ENCODE measurements at places on chromosomes 5 and 9. TPM values are rescaled to one million over a fixed set of nuclear protein-coding genes. Genes with fewer than 3 reads are reported as not detected.

PCA3 gene
- not detected for total RNA-seq

DNA sequence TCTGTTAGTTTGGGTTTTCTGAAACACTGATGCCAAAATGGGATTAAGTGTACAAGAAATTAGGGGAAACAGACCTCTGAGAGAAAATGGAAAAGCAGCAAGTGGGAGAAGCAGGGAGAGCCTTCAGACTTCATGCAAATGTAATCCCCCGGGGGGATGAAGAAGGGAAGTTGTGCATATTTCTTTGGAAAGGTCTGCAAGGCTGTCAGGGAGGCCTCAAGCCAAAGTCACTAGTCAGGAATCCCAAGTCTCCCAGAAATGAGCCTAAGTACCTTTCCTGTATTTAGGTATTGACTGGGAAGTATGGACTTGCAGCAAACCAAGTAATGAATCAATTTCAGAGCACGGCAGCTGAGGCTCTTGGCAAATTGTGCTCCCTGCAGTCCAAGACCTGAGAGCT lies 2.2 kb downstream of the FTMT start:
- no peaks in the 10 kb centered on the region for H3K27me3 ChIP-seq
- H3K36me3 ChIP-seq = no peaks in the 10 kb centered on the region
- H3K4me3 ChIP-seq = no peak overlapping the region
- H3K4me1 ChIP-seq = no peaks in the 10 kb centered on the region

DNA sequence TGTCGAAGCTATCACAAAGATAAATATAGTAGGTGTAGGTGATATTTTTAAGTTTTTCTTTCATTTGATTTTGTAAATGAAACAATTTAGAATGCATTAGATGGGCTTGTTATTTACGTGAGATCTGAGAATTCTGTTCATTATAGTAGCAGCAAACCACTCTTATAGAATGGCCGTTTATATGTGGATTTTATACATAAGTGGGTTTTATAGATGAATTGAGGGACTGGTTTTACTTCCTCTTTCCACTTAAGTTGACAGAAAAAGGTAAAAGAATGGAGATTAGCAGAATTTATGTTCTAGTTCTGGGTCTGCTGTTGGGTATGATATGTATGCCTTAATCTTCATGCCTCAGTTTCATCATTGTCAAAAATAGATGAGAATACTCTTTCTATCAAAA lies 5.6 kb downstream of the RMI1 start:
- H3K27ac ChIP-seq = no peak overlapping the region
- no peak overlapping the region for H3K4me3 ChIP-seq

BHMT2 gene
- total RNA-seq = not detected

- no peak overlapping the region for H3K27ac ChIP-seq
- H3K36me3 ChIP-seq = no peaks in the 10 kb centered on the region
- peaks cover 5% of the 10 kb centered on the region for H3K27me3 ChIP-seq
- DNase-seq = no peak
- peaks cover 10% of the 10 kb centered on the region for H3K4me1 ChIP-seq
Measured at GRCh38 chr5:79133121-79133656, 21.6 kb downstream of the BHMT start.

- DNase-seq = peak; percentile 27
- H3K27ac ChIP-seq = peak within 1 kb of the TSS; percentile 82
- H3K4me3 ChIP-seq = peak within 1 kb of the TSS; percentile 85
- peaks cover 16% of the 10 kb centered on the region for H3K36me3 ChIP-seq
- peaks cover 35% of the 10 kb centered on the region for H3K4me1 ChIP-seq
- H3K27me3 ChIP-seq = peaks cover 2% of the 10 kb centered on the region
Measured at GRCh38 chr5:52989025-52989780, at the start of gene ITGA2. Gene ITGA2 (plus strand): TSS chr5:52989352. CDS start chr5:52989469, 117 bp downstream.

DNA sequence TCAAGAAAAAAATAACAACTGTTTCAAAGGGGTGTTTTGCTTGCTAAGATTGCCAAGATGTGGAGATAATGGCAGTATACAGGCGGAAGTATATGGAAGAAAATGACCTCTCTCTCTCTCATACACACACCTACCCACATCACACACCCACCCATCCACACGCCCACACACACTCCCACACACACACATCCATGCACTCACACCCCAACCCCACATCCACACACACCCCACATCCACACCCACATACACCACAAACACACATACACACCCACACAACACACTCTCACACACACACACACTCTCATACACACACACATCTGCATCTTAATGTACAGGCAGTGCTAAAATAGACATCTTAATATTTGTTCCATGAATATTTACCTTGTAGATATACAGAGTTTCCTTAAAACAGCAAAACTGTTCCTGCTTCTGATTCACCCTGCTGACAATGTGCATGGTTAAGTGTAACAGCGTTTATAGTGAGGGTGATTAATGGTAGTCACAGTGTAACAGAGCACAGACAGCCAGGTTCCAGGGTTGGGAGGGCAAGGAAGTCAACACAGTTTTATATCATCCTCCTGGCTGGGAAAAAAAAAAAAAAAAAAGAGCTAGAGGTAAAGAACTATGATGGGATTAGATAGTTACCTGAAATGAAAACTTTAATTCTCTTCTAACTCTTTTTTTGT lies 8.3 kb downstream of the BHMT2 start:
- peak overlapping the region; percentile 14 for H3K27ac ChIP-seq
- H3K27me3 ChIP-seq = peaks cover 15% of the 10 kb centered on the region
- DNase-seq = no peak
- H3K4me3 ChIP-seq = no peak overlapping the region
- peaks cover 6% of the 10 kb centered on the region for H3K4me1 ChIP-seq

- H3K27ac ChIP-seq = no peak overlapping the region
- H3K36me3 ChIP-seq = no peaks in the 10 kb centered on the region
- H3K4me3 ChIP-seq = no peak overlapping the region
- DNase-seq = no peak
Measured at GRCh38 chr5:136084698-136085097, 47.9 kb upstream of the SMAD5 start.

DNA sequence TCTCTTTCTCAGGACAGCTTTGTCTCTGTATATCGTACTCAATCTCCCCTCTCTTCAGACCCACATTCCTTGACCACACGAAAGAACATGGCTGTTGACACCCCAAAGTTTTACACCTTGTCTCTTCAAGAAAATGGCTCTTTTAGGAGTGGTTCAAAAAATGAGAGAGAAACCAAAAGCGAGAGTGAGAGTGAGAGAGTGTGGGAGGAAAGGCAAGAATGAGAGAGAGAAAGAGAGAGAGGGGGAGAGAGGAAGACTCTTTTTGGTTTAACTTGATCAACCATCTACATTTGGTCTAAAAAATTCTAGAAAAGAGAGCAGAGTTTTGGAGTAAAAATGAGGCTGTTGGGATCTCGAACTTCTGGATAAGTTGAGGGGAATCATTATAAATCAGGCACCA lies 581.8 kb upstream of the WWC1 start:
- DNase-seq = no peak
- no peaks in the 10 kb centered on the region for H3K27me3 ChIP-seq
- H3K4me1 ChIP-seq = no peaks in the 10 kb centered on the region
- no peak overlapping the region for H3K4me3 ChIP-seq
- H3K36me3 ChIP-seq = no peaks in the 10 kb centered on the region

GRCh38 chr5:113435575-113435974 lies 786 bp upstream of the TSSK1B start:
- no peak for DNase-seq
- H3K27ac ChIP-seq = no peak overlapping the region
- H3K4me3 ChIP-seq = no peak overlapping the region
- no peaks in the 10 kb centered on the region for H3K36me3 ChIP-seq
- H3K27me3 ChIP-seq = peaks cover 12% of the 10 kb centered on the region

- H3K36me3 ChIP-seq = peaks cover 20% of the 10 kb centered on the region
Measured at GRCh38 chr9:107336718-107337360, 53.8 kb downstream of the RAD23B start.

DNA sequence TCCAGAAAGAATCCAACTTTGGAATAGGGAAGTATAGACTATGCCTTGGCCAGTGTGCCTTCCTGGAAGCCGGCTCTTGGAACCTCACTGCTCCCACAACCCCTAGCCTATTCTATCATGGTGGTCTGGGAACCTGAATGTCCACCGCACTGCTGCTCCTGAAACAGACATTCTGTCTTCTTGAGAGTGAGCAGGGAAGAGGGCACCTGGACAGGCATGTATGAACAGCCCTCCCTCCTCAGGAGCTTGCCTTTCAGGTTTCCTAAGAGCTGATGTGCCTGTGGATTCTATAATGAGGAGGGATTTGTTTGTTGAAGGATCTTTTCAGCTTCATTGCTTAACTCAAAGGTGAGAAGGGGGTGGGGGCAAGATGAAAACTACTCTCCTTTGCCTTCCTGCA lies 55.1 kb upstream of the XPA start:
- H3K27me3 ChIP-seq = peaks cover 43% of the 10 kb centered on the region
- H3K4me1 ChIP-seq = no peaks in the 10 kb centered on the region
- H3K4me3 ChIP-seq = no peak overlapping the region

GRCh38 chr9:28916348-28916747 lies 1343.1 kb upstream of the C9orf72 start:
- no peaks in the 10 kb centered on the region for H3K27me3 ChIP-seq
- H3K4me1 ChIP-seq = no peaks in the 10 kb centered on the region
- no peak overlapping the region for H3K27ac ChIP-seq
- H3K4me3 ChIP-seq = no peak overlapping the region
- no peak for DNase-seq
- H3K36me3 ChIP-seq = no peaks in the 10 kb centered on the region

DNA sequence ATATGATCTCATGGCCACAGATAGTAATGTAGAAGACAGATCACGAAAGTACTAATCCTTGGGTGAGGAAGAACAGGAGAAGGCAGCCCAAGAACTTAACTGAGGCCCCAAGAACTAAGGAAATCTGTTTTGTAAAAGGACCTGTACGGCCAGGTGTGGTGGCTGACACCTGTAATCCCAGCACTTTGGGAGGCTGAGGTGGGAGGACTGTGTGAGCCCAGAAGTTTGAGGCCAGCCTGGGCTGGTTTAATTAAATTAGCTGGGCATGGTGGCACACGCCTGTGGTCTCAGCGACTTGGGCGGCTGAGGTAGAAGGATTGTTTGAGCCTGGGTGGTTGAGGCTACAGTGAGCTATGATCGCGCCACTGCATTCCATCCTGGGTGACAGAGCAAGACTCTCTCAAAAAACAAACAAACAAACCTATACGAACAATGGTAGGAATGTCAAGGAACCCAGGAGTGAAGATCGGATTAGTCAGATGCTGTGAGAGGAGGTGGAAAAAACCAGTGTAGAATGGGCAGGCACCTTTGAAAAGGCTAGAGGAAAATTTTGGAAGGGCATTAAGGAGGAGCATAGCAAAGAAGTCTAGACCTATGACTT lies 283.8 kb upstream of the DMRT1 start:
- DNase-seq = no peak
- no peaks in the 10 kb centered on the region for H3K4me1 ChIP-seq
- H3K27ac ChIP-seq = no peak overlapping the region
- H3K36me3 ChIP-seq = no peaks in the 10 kb centered on the region
- H3K4me3 ChIP-seq = no peak overlapping the region

GRCh38 chr9:85521371-85522197 lies 220.2 kb downstream of the AGTPBP1 start:
- DNase-seq = no peak
- H3K27me3 ChIP-seq = peaks cover 37% of the 10 kb centered on the region
- H3K27ac ChIP-seq = no peak overlapping the region
- H3K36me3 ChIP-seq = no peaks in the 10 kb centered on the region

NR2F1-AS1 gene
- not detected for total RNA-seq

- no peak overlapping the region for H3K4me3 ChIP-seq
- no peaks in the 10 kb centered on the region for H3K4me1 ChIP-seq
- H3K36me3 ChIP-seq = no peaks in the 10 kb centered on the region
Measured at GRCh38 chr5:95671826-95672225, 11.0 kb downstream of the SPATA9 start.

LHX2 gene
- not detected for total RNA-seq

MRRF gene
- 66.0 TPM for total RNA-seq

SIT1 gene
- total RNA-seq = 86.6 TPM

DNA sequence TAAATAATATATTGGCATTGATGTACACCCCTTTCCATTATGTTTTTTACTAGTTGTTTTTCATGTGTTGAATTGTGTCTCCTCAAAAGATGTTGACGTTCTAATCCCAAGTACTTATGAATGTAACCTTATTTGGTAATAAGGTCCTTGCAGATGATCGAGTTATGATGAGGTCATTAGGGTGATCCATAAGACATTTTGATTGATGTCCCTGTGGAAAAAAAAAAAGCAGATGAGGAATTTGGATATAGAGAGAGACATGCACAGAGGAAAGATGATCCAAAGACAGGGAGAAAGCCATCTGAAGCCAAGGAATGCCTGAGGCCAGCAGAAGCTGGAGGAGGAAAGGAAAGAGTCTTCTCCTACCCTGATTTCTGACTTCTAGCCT lies 632.7 kb downstream of the TLR4 start:
- H3K36me3 ChIP-seq = no peaks in the 10 kb centered on the region
- DNase-seq = no peak
- no peak overlapping the region for H3K4me3 ChIP-seq
- no peaks in the 10 kb centered on the region for H3K27me3 ChIP-seq
- H3K4me1 ChIP-seq = no peaks in the 10 kb centered on the region

- H3K27me3 ChIP-seq = no peaks in the 10 kb centered on the region
- H3K36me3 ChIP-seq = peaks cover 8% of the 10 kb centered on the region
- no peak for DNase-seq
- peak overlapping the region; percentile 47 for H3K27ac ChIP-seq
- H3K4me1 ChIP-seq = peaks cover 79% of the 10 kb centered on the region
Measured at GRCh38 chr5:6729386-6730310, 16.4 kb downstream of the TENT4A start.

HTR4 gene
- total RNA-seq = not detected

DNA sequence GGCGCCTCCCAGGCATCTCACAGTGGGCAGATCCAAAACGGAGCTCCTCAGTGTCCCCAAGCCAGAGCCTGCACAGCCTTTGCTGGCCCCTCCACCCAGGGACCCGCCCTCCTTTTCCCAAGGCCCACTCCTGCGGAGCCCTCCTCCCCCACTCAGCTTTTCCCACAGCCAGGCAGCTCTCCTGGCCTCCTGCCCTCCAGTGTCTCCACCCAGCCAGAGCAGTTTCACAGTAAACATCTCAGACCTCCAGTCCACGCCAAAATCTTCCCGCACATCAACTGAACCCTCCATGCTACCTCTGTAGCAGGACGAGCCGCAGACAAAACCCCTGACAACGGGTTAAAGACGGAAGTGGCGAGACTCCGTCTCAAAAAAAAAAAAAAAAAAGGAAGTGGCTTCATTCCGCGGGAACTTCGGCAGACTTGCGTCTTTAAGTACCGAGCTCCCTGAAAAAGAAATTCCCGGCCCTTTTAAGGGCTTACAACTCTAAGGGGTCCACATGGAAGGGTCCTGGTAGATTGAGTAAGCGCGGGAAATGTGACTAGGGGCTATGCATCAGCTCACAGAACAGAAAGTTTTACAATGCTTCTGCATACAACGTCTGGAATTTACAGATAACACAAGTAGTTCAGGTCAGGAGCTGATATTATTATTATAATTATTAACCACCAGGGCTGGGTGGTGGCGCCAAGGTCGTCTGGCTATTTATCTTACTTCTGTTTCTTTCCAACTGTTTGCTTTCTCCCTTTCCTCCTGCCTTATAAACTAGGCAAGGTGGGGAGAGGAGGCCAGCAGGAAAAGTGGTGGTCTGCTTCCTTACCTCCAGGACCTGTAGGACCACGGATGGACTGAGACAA lies 11.4 kb upstream of the GRIN1 start:
- peak overlapping the region; percentile 90 for H3K4me3 ChIP-seq
- peaks cover 10% of the 10 kb centered on the region for H3K36me3 ChIP-seq
- peak overlapping the region; percentile 92 for H3K27ac ChIP-seq
- peak; percentile 42 for DNase-seq
- peaks cover 24% of the 10 kb centered on the region for H3K4me1 ChIP-seq
- H3K27me3 ChIP-seq = no peaks in the 10 kb centered on the region

Data from activated T-helper 1 cell treated with anti-CD3 and anti-CD28 coated beads, Interleukin-12 subunit alpha, Interleukin-12 subunit beta, Interleukin-2, Interleukin-4 antibody, amounts not matched to agents 30 ng/mL and 10 ng/mL and 1 ng/mL, durations not matched to agents 14 hours and 24 hours and 36 hours (primary cell).